ENCODE measurements at places on chromosomes 5 and 9.

DNA sequence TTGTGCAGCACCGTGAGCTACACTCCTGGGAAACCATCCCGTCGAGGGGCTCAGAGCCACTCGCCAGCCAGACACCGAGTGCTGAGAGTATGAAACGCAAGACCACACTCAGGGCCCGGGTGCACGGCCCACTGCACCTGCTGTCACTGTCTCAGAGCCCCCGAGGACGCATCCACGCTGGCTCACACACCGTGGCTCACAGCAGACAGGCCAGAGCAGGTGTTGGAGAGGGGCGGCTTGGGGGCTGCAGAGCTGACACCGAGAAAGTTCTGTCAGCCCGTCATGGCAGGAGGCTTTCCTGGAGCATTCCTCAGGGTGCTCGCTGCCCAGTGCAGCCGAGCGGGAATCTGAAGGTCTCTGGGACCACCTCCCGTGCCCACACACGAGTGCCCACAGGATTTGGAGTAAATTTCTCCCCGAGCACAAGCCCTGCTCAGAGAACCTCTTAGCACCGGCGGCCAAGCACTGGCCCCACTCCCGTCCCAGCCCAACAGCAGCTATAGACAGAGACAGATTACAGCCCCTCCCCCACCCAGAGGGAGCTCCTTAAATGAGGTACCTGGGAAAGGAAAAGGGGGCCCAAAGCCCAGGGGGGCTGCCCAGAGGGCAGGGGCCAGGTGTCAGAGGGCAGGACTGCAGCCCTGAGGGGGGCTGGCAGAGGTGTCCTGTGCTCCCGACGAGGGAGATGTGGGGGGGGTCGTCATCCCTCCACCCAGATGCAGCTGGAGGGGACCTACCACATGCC lies 56.0 kb upstream of the SARDH start:
- no peak for DNase-seq

DNA sequence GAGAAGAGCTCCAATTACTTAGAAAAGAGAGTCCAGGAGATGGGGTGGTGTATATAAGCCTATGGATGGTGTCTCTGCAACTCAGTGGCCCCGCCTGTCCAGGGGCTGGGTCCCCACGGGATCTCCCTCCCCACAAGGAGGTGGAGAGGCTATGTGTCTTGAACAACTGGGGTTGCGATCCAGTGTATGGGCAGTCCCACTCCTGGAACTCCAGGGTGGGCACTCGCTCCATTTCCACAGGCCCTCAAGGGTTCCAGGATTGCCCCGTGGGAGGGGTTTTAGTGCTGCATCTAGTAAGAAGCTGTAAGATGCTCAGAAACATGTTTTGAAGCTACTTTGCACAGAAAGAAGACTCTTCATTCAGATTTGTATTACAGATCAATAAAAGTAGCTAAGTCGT lies 558 bp upstream of the SMAD5 start:
- peak; percentile 12 for DNase-seq

DNA sequence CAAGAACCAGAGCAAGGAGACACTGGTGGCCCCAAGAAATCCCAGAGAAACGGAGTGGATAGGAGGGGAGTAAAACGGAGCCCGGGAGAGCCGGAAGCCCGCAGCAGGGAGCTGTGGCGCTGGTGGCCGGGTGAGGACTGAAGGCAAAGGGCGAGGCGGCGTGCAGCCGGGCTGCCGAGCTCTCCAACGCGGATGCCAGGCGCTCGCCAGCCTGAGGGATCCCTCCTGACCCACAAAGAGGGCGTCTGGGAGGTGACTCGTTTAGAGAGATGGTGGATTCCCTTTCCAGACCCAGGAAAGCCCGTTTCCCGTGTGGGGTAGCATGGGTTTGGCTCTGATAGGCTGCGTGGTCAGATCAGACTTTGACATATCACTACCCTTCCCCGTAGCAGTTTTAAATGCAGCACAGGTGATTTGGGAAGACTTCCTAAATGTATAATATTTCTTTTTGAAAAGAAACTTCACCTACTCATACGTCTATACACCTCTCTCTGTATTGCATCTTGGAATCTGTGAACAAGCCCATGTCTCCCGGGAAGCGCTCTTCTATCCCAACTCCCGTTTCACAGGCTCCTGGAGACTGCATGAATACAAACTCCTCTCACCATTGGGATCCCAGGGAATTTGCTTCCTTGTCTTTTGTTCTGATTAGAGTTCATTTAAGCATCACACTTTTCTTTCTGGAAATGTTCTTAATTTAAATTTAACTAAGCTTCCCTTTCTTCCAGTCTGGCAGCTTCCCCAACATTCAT lies 158.1 kb downstream of the C9orf152 start:
- no peak for DNase-seq

GRCh38 chr5:15256485-15256884 lies 243.5 kb upstream of the FBXL7 start:
- DNase-seq = no peak

GRCh38 chr5:10138395-10139057 lies 111.2 kb downstream of the ATPSCKMT start:
- DNase-seq = no peak

DNA sequence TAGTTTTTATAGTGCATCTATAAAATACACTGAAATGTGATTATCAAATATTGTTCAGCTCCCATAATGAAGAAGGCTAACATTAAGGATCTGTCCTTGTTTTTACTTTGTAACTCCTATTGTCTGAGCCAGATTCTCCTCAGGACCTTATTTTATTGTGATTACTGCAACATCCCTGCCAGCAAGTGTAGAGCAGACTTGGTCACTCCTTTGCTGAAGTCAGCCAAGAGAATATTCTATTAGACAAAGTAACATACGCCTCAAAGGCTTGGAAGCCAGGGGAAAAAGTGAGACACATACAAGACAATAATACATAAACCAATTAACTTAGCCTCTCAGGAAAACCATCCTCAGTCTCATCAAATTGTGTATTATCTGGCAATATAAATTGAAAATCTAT lies 269.6 kb downstream of the ARL15 start:
- DNase-seq = no peak

- no peak for DNase-seq
Measured at GRCh38 chr9:127793093-127793708, 7.4 kb downstream of the CDK9 start.

- DNase-seq = no peak
Measured at GRCh38 chr5:107783551-107783950, 112.8 kb upstream of the EFNA5 start.

All from inflammatory macrophage (primary cell).